Neural progenitor cell (in vitro differentiated cells): ENCODE measurements at places on chromosomes 2 and 18.

DNA sequence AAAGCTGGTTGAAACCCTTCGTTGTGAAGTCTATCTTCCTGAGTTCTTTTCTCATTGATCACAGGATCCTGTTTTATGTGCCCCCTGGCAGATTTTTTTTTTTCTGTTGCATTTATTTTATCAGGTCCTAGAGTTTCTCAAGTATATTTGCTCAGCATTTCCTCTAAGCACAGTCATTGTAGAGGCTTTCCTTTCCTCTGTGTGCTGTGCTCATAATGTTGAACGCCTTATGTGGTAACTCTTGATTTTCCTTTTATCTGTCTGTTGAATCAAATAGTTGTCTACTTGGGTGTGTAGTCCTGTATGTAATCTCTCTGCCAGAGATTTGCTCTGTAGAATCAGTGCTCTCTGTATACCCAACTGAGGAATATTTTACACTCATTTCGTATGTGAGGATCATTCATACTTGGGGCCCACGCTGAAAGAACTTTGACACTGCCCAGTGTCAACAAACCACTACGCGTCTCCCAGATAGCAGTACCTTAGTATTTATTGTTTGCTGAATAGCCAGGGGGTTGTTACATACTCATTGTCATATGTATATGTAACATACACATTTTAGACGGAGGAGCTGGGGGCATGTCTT, 118.2 kb downstream of the CTNNA2 start:
- DNase-seq = no peak

DNA sequence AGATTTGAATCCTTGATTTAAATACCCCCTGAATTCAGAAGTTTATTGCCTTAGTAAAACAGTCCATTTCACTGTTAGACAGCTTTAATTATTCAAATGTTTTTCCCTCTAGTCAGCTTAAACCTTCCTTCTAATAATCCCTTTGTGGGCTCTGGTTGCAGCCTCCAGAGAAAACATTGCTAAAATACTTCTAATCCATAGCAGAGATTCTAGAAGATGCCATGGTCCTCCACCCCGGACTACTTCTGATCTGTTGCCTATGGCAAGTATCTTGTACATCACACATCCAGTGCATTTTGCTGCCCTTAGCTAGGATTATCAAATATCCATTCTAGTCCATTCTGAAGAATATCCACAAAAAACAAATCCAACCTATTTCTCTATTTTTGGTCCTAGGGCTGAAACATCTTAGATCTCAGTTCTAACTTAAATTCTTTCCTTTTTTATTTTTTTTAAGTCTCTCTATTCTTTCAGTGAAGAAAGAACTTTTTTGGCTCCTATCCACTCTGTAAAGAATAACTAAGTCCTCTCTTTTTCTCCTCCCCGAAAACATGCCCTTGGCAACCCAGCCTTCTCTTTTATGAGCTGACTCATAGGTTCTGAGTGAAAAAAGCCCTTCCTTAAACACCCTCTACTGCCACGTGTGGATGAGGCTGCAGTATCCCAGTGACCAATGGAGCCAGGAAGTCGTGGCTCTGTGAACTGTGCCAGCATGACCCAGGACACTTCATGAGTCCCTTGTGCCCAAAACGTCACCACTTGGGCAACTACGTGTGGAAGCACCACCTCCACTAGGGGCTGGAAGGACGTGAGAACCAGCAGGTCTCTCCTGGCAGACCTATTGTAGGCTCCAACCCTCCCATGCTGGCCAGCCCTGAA, 349.8 kb downstream of the TNS1 start:
- DNase-seq = no peak

- DNase-seq = no peak
These were observed 29.9 kb downstream of the PELI1 start for GRCh38 chr2:64114063-64114911.

- DNase-seq = no peak
These were observed 8.5 kb downstream of the HS6ST1 start for GRCh38 chr2:128310094-128310716.

GRCh38 chr2:2188941-2189340, 142.1 kb downstream of the MYT1L start:
- no peak for DNase-seq

DNA sequence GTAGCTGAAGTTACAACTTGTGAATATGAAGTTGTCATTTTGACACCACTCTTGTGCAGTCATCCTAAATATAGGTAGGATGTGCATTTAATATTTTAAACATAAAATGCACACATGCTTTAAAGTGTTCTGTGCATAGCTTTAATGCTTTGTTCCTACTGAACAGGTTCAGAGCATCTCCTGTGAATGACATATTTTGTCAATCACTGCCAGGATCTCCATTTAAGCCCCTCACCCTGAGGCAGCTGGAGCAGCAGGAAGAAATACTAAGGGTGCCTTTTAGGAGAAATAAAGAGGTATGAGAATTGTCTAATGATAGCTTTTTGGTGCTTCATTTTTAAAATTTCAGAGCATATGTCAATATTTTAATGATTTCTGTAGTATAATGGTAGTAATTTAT, 14.7 kb downstream of the ERLEC1 start:
- no peak for DNase-seq

- no peak for DNase-seq
These were observed 188.9 kb downstream of the LTBP1 start for GRCh38 chr2:33135645-33136044.

GRCh38 chr2:48145845-48146452, 239.7 kb upstream of the FBXO11 start:
- DNase-seq = no peak

- DNase-seq = no peak
These were observed 41.6 kb downstream of the ACKR3 start for GRCh38 chr2:236610991-236611821.
